A549 treated with RU486 at 1 μM for 4 hours (cell line): ENCODE measurements at places on chromosomes 7 and 10. TPM values are rescaled to one million over a fixed set of nuclear protein-coding genes. Genes with fewer than 3 reads are reported as not detected.

The UFSP1 gene
- 3.5 to 7.4 TPM (median 5.7 TPM) in 5 replicates for total RNA-seq

The PLAU gene
- total RNA-seq = 119 to 135 TPM (median 123 TPM) in 5 replicates

The ZPBP gene
- total RNA-seq = not detected in 5 replicates

The FKBP9 gene
- 75.7 to 124 TPM (median 88.0 TPM) in 5 replicates for total RNA-seq

The RELN gene
- 0.12 to 0.13 TPM in 2 of 5 replicates, not detected in the others for total RNA-seq

The MUC12 gene
- 11.2 to 21.5 TPM (median 18.6 TPM) in 5 replicates for total RNA-seq

The ASB15 gene
- total RNA-seq = not detected in 5 replicates

The CYP17A1 gene
- total RNA-seq = not detected in 5 replicates

The PRKAR2B gene
- total RNA-seq = 1.7 to 3.9 TPM (median 3.3 TPM) in 5 replicates

The USP6NL gene
- 8.1 to 13.4 TPM (median 13.2 TPM) in 5 replicates for total RNA-seq

The LFNG gene
- 7.9 to 16.6 TPM (median 13.2 TPM) in 5 replicates for total RNA-seq

The GNB2 gene
- total RNA-seq = 163 to 268 TPM (median 240 TPM) in 5 replicates
